ENCODE measurements at places on chromosomes 4 and X. TPM values are rescaled to one million over a fixed set of nuclear protein-coding genes. Genes with fewer than 3 reads are reported as not detected.

GRCh38 chrX:153527208-153527607 is 9.8 kb downstream of the ATP2B3 start:
- no peak for DNase-seq

DNA sequence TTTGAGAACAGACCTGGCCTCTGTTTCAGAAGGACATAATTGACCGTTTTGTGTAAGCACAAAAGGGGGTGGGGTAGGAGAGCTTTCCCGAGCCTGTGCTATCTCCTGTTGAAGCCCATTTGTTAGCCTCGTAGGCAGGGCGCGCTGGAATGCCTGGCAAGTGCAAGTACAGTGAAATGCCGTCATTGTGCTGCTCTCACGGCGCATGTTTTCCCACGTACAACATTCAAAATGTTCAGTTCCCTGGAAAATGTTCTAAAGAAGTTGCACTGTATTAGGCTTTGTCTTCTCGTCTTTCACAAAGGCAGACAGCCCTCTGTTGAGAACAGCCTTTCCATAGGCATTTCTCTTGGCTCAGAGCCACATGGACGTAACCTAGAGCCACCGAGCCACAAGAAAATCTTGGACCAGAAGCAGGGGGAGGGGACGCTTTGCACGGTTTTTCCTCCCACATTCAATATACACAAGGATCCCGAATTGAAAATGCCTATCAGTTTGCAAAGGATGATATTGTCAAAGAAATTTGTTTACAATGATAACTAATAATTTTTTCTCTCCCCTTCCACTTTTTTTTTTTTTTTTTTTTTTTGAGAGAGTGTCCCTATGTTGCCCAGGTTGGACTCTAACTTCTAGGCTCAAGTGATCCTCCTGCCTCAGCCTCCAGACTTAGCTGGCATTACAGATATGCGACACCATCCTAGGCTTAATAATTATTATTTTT is 54.6 kb upstream of the RAPGEF2 start:
- no peak for DNase-seq

- no peak for DNase-seq
These were observed 133.6 kb upstream of the VAMP7 start for GRCh38 chrX:155747520-155747919.

EXOC1 gene
- total RNA-seq, result 34.7 TPM

TMEM271 gene
- not detected for total RNA-seq

GRCh38 chrX:37787423-37787869 is 7.6 kb downstream of the CYBB start:
- DNase-seq, result no peak

DNA sequence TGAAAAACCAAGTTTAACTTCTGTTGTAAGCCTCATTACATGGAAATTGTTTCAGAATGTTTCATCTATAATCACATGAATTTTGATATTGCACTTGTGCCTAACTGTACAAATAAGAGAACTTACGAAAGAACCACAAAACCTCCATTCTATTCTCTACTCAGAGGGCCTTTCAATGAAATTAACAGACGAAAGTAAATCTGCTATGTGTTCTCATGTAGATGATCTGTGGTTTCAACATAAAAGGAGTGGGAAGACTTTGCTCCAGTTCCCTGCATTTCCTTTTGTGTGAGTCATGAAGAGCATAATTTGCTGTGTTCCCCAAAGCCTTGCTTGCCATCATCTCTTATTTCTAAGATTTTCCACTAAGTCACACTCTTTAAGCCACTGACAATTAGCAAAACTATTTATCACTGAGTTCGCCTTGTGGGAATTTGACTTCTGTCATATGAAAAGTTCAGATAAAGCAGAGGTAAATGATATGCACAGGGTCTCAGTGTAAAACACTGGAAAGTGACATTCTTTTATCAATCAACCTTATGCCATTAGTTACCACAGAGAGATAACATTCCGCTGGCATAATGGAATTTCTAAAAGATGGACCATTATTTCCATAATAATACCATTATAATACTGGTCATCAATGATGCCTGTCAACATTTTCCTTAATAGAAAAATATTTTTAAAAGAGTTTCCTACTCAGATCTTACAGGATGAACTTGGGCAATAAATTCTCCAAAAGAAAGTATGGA is 329.8 kb downstream of the NR3C2 start:
- DNase-seq, result no peak

DNA sequence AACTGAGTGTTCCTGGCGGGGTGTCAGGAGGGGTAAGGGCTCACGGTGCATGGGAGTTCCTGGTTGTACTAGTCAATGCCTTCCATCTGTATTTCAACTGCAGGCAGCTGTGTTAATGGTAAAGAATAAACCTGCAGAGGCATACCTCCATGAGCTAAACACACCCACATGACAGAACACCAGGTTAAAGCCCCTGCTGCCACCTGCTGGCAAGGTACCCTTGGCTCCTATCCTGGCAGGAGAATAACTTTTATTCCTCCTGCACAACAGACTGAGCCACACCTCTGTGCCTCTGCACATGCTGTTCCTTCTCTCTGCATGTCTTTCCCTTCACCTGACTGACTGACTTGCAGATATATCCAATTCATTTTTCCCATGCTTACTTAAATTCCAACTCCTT is 11.1 kb downstream of the ITIH6 start:
- DNase-seq, result peak; percentile 24

GRCh38 chr4:55395529-55396307 is at the start of gene TMEM165:
TMEM165 (plus strand) TSS chr4:55395957; CDS start chr4:55396190, 233 bp downstream.
- peak; percentile 93 for DNase-seq

SPACA5 gene
- total RNA-seq, result not detected

IQSEC2 gene
- total RNA-seq, result 1.3 TPM

- DNase-seq, result no peak
These were observed 31.0 kb upstream of the ARAF start for GRCh38 chrX:47530049-47530448.

DNA sequence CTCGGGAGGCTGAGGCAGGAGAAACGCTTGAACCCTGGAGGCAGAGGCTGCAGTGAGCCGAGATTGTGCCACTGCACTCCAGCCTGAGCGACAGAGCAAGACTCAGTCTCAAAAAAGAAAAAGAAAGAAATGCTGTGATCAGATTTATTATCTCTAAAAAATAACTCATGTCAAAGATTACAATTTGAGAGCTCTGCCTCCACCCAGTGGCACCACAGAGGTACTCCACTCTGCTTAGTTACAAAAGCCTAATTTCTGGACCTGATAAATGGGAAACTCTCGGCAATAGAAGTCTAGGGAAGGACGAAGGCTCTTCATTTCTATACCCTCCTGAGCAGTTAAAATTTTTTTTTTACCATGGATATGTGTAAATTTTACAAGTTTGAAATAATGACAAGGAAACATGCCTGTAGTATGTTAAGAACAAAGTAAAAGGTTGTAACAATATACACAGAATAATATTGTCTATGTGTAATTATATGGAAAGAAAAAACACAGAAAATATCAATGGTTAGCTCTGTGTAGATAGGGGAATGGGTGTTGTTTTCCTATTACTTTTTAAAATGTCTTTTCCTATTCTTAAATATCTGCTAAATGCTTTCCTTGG is 149.8 kb downstream of the STIM2 start:
- DNase-seq, result peak; percentile 62

PNMA6A gene
- 0.60 TPM for total RNA-seq

DNA sequence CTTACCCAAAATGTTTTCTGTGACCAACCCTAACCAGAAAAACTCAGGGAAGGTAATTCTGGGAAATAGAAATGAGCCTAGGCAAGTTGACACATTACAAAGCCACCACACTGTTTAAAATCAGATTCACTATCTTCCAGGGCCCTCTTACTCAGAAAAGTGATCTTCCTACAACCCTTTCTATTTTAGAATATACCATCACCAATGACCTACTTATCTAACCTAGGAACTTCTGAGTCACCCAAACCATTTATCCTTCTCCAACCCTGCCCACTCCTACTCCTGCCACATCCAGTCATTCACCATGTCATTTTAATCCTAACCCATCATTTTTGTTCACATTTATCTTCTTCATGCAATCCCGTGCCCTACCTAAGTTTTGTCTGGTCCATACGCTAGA is 89.9 kb downstream of the FTHL17 start:
- DNase-seq, result no peak

TECRL gene
- not detected for total RNA-seq

PDE6B gene
- 14.0 TPM for total RNA-seq

DNA sequence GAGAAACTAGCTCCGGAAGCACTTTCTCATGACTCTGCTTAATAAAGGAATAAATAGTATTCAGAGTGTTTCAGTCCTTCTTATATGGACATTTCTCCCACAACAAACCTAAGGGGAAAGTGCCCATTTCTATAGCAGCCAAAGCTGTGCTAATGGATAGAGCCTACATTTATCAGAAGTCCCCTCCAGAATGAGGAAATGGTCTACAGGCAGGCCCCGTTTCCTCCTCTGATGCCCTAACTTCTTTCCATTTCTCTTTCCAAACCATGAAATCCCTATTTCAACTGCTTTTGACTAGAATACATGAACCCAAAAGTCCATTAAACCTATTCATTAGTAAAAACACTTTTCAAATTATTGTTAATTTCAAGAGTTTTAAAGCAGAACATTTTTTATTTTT is 4.5 kb downstream of the ACSL1 start:
- DNase-seq, result no peak

MMGT1 gene
- total RNA-seq, result 21.7 TPM

NPY2R gene
- total RNA-seq, result not detected

RNF212 gene
- total RNA-seq, result 2.3 TPM

PWWP3B gene
- not detected for total RNA-seq

- no peak for DNase-seq
These were observed 251.9 kb downstream of the PAPSS1 start for GRCh38 chr4:107468156-107468555.

DNA sequence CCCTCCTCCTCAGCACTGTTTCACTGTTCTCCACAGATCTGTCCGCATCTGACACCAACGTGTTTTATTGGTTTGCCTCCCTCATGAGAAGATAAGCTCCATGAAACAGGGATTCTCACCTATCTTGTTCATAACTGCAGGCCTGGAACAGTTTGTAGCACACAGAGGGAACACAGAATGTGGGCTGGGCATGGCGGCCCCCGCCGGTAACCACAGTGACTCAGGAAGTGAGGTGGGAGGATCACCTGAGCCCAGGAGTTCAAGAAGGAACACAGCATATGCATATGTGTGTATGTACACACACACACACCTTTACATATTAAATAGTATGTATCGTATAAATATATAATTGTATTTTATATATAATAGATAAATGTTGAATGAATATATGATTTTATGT is 168.6 kb downstream of the AFAP1 start:
- DNase-seq, result no peak

CFAP299 gene
- total RNA-seq, result not detected

RBMXL3 gene
- total RNA-seq, result not detected

GRCh38 chrX:75156531-75156945 is 455 bp upstream of the ABCB7 start:
- DNase-seq, result peak; percentile 3

AWAT1 gene
- total RNA-seq, result not detected

PNCK gene
- total RNA-seq, result 1.2 TPM

Data from activated T-cell treated with anti-CD3 and anti-CD28 coated beads, Interleukin-2, amount 50 U/mL, for 72 hours (primary cell).